B cell (primary cell): ENCODE measurements at places on chromosomes 7 and 10. TPM values are rescaled to one million over a fixed set of nuclear protein-coding genes. Genes with fewer than 3 reads are reported as not detected.

GRCh38 chr7:112596260-112596659, 115.5 kb downstream of the LSMEM1 start:
- H3K27me3 ChIP-seq, result no peaks in the 10 kb centered on the region
- H3K36me3 ChIP-seq, result no peaks in the 10 kb centered on the region
- no peak for DNase-seq
- H3K4me1 ChIP-seq, result no peaks in the 10 kb centered on the region

GRCh38 chr10:11020548-11020942, 2.9 kb downstream of the CELF2 start:
- peaks cover 45% of the 10 kb centered on the region for H3K27me3 ChIP-seq
- no peak for DNase-seq
- H3K4me1 ChIP-seq, result peaks cover 8% of the 10 kb centered on the region

DNA sequence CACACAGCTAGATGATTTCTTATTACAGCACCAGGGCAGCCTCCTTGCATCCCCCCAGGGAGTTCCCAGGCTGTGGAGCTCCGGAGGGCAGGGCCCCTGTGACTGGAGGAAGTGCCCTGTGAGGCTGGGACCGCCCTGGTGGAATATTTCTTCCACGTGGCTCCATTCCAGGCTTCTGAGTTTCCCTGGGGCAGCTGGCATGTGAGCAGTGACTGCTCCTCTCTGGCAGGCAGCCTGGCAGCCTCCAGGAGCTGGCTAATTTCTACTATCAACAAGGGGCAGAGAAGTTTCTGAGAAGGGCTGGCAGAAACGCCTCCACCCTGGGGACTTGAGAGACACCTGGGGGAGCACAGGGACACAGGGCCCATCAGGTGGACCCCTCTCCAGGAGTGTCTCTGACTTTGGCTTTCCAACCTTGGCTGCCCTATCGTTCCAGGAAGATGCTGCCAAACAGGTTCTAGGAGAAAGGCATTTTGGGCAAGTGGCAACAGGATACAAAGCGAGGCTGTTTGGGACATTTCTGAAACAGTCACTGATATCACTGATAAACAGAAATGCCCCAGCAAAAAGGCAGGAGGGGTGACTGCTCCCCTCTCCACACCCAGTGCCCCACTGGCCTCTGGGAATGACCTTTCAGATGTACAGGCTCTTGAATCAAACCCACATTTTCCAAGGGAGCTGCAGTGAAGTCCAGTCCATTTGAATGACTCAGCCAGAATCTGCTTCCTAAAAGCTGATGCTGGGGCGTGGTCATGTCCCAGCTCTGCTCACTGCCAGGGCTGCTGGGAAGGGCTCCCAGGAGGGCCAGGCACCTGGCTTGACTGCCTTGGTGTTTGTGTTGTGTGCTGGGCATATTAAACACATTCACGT, 16.1 kb downstream of the MYOF start:
- H3K27me3 ChIP-seq, result no peaks in the 10 kb centered on the region
- H3K4me3 ChIP-seq, result no peak overlapping the region
- no peak for DNase-seq
- H3K4me1 ChIP-seq, result peaks cover 17% of the 10 kb centered on the region
- H3K36me3 ChIP-seq, result no peaks in the 10 kb centered on the region
- H3K27ac ChIP-seq, result no peak overlapping the region

DNA sequence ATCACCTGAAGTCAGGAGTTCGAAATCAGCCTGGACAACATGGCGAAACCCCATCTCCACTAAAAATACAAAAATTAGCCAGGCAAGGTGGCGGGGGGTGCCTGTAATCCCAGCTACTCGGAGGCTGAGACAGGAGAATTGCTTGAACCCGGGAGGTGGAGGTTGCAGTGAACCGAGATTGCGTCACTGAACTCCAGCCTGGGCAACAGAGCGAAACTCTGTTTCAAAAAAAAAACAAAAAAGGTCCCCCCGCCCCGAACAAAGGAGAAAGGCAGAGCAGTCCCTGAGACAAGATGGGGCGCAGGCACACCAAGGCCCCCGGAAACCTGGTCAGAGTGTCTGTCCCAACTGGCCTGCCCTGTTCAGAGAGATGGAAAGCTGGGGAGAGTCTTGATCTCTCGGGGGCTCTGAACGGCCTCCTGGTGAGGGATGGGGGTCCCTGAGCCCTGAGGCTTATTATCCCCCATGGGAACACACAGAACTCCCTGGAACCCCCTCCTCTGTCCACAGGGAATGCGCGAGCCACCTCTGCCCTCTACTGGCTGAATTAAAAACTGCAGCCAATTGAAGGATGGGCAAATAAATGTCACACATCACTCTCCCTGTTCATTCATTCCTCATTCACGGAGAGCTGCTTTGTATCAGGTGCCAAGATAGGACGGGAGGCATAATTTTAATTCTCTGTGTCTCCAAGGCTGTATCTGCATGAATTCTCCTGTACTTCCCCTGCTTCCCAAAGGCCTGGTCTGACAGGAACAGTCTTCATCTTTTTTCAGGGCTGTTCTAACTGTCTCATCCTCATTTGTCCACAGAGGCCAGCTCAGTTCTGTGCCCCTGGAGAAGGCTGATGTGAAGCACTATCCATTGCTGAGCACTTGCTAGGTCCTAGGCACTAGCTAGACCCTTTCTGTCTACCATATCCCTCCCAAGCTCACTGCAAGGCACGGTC, 28.9 kb downstream of the MAT1A start:
- H3K36me3 ChIP-seq, result no peaks in the 10 kb centered on the region
- no peaks in the 10 kb centered on the region for H3K4me1 ChIP-seq
- H3K27me3 ChIP-seq, result no peaks in the 10 kb centered on the region
- H3K4me3 ChIP-seq, result no peak overlapping the region
- DNase-seq, result peak; percentile 50

DNA sequence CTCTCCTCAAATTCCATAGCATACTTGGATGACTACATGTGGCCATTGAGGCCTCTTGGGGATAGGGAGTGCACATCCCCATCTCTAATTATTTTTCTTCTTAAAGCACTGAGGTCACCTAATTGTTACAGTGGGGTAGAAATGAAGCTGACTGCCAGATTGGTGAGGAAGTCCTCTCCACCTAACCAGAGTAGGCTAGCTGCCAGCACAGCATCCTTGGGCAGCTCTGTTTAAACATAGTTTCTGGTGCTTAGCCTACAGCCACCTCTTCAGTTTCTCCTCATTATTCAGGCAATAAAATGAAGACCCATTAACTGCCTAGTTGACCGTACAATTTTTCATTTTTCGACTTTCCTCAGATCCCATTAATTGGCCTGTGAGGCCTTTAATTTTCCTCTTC, 104.6 kb downstream of the MLLT10 start:
- H3K4me3 ChIP-seq, result no peak overlapping the region
- no peaks in the 10 kb centered on the region for H3K27me3 ChIP-seq
- H3K36me3 ChIP-seq, result peaks cover 4% of the 10 kb centered on the region
- DNase-seq, result no peak

DNA sequence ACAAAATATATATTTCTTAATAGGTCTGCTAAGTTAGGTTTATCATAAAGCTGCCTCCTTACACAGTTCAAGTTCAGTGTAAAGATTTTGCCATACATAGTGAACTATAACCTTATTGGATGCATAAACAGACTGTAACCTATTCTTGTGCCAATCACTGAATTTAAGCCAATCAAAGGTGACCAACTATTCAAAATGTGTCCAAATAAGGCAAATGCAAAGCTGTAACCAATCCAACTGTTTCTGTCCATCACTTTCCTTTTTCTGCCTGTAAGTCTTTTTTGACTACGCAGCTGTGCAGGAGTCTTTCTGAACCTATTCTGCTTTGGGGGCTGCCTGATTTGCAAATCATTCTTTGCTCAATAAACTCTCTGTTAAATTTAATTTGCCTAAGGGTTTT, 11.6 kb upstream of the DNMBP start:
- no peaks in the 10 kb centered on the region for H3K36me3 ChIP-seq
- H3K4me3 ChIP-seq, result no peak overlapping the region
- DNase-seq, result peak; percentile 18

GRCh38 chr7:111113263-111114017, 22.5 kb downstream of the LRRN3 start:
- no peak overlapping the region for H3K4me3 ChIP-seq
- no peaks in the 10 kb centered on the region for H3K27me3 ChIP-seq
- no peaks in the 10 kb centered on the region for H3K36me3 ChIP-seq
- H3K27ac ChIP-seq, result no peak overlapping the region

- H3K27ac ChIP-seq, result no peak overlapping the region
- no peaks in the 10 kb centered on the region for H3K4me1 ChIP-seq
- H3K27me3 ChIP-seq, result no peaks in the 10 kb centered on the region
- DNase-seq, result no peak
- no peaks in the 10 kb centered on the region for H3K36me3 ChIP-seq
These were observed 40.0 kb upstream of the EIF4H start for GRCh38 chr7:74134117-74134620.

GRCh38 chr7:93407239-93407638, 167.3 kb downstream of the CALCR start:
- no peaks in the 10 kb centered on the region for H3K4me1 ChIP-seq
- H3K4me3 ChIP-seq, result no peak overlapping the region
- H3K36me3 ChIP-seq, result no peaks in the 10 kb centered on the region

GRCh38 chr10:24383681-24384106, 174.8 kb downstream of the KIAA1217 start:
- DNase-seq, result peak; percentile 12
- H3K36me3 ChIP-seq, result no peaks in the 10 kb centered on the region
- no peak overlapping the region for H3K4me3 ChIP-seq

GRCh38 chr10:60446851-60447250, 57.2 kb upstream of the ANK3 start:
- H3K27ac ChIP-seq, result no peak overlapping the region
- H3K36me3 ChIP-seq, result no peaks in the 10 kb centered on the region
- DNase-seq, result peak; percentile 9
- H3K27me3 ChIP-seq, result no peaks in the 10 kb centered on the region
- peaks cover 8% of the 10 kb centered on the region for H3K4me1 ChIP-seq
- H3K4me3 ChIP-seq, result no peak overlapping the region

GRCh38 chr7:48046458-48046857, 11.1 kb downstream of the C7orf57 start:
- H3K27ac ChIP-seq, result no peak overlapping the region
- H3K36me3 ChIP-seq, result no peaks in the 10 kb centered on the region
- no peaks in the 10 kb centered on the region for H3K27me3 ChIP-seq

GRCh38 chr7:51276091-51276605, 40.5 kb downstream of the COBL start:
- DNase-seq, result no peak
- H3K27ac ChIP-seq, result no peak overlapping the region

- no peak for DNase-seq
- H3K4me3 ChIP-seq, result no peak overlapping the region
- no peaks in the 10 kb centered on the region for H3K27me3 ChIP-seq
- H3K27ac ChIP-seq, result no peak overlapping the region
- H3K4me1 ChIP-seq, result no peaks in the 10 kb centered on the region
- H3K36me3 ChIP-seq, result no peaks in the 10 kb centered on the region
These were observed 113.2 kb upstream of the DGKB start for GRCh38 chr7:15015545-15016314.

GRCh38 chr7:74269757-74270277, 15.6 kb upstream of the RFC2 start:
- peak overlapping the region; percentile 91 for H3K4me3 ChIP-seq
- peaks cover 23% of the 10 kb centered on the region for H3K4me1 ChIP-seq
- H3K36me3 ChIP-seq, result no peaks in the 10 kb centered on the region
- DNase-seq, result peak; percentile 81
- H3K27me3 ChIP-seq, result no peaks in the 10 kb centered on the region

DNA sequence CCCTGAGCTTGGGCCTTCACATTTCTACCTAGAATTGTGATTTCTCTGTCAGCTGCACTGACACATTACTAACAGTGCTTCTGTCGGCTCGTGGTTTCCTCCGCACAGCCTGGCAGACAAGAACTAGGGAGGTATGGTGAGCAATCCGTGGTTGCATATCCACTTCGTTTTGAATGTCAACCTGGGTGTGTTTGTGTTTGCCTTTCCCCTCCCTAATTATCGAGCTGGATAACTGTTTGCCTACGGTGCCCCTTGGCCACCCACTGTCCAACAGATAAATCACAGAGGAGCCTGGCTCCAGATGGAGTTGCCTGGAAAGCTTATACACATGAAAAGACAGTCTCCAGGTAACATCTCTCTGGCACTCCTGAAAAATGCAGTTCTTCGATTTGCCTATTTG, 228.8 kb downstream of the TRIL start:
- DNase-seq, result no peak
- no peak overlapping the region for H3K4me3 ChIP-seq
- no peaks in the 10 kb centered on the region for H3K36me3 ChIP-seq
- H3K27ac ChIP-seq, result no peak overlapping the region

GRCh38 chr10:132036153-132036886, 29.4 kb upstream of the JAKMIP3 start:
- H3K4me1 ChIP-seq, result no peaks in the 10 kb centered on the region
- H3K27ac ChIP-seq, result no peak overlapping the region
- DNase-seq, result no peak
- no peaks in the 10 kb centered on the region for H3K36me3 ChIP-seq

GRCh38 chr7:131623154-131623553, 66.7 kb upstream of the PODXL start:
- no peaks in the 10 kb centered on the region for H3K4me1 ChIP-seq
- H3K4me3 ChIP-seq, result no peak overlapping the region
- no peak for DNase-seq
- no peak overlapping the region for H3K27ac ChIP-seq
- no peaks in the 10 kb centered on the region for H3K36me3 ChIP-seq

DNA sequence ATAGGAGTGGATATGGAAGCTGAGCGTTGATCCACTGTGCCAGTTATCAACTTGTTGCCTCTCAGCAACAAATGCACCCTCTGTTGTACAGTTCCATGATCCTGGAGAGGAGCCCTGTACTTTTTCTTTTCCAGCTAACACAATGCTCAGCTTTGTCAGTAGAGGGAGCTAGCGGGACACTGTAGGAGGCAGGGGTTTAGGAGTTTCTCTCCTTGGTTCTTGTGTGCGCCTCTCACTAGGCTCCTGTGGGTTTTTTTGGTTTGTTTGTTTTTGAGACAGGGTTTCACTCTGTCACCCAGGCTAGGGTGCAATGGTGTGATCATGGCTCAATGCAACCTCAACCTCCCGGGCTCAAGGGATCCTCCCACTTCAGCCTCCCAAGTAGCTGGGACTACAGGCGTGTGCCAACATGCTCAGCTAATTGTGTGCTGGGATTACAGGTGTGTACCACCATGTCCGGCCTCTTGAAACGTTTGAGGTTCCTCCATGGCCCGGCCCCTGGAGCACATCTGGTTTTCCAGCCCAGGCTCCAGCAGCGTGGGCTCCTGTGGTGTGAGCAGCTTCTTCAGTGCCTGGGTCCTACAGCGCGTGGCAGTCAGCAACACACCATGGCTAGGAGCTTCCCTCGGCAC, 12.0 kb upstream of the MARVELD1 start:
- H3K36me3 ChIP-seq, result no peaks in the 10 kb centered on the region
- H3K4me3 ChIP-seq, result no peak overlapping the region
- H3K27me3 ChIP-seq, result peaks cover 9% of the 10 kb centered on the region
- peak; percentile 66 for DNase-seq
- no peak overlapping the region for H3K27ac ChIP-seq
- H3K4me1 ChIP-seq, result no peaks in the 10 kb centered on the region

The OR2A7 gene
- 1.3 and 2.7 TPM in 2 replicates for total RNA-seq

The SPDYE8 gene
- total RNA-seq, result not detected in 2 replicates

The MRLN gene
- total RNA-seq, result not detected in 2 replicates

The NAT16 gene
- not detected in 2 replicates for total RNA-seq

The RASSF4 gene
- 1.4 and 2.6 TPM in 2 replicates for total RNA-seq

The POLL gene
- total RNA-seq, result 46.7 TPM in 2 replicates

The GDF10 gene
- not detected in 2 replicates for total RNA-seq
